PC-9 (cell line): ENCODE measurements at places on chromosomes 7 and 10.
A peak's percentile ranks its signal among the peaks of the same experiment; 100 is the strongest.

DNA sequence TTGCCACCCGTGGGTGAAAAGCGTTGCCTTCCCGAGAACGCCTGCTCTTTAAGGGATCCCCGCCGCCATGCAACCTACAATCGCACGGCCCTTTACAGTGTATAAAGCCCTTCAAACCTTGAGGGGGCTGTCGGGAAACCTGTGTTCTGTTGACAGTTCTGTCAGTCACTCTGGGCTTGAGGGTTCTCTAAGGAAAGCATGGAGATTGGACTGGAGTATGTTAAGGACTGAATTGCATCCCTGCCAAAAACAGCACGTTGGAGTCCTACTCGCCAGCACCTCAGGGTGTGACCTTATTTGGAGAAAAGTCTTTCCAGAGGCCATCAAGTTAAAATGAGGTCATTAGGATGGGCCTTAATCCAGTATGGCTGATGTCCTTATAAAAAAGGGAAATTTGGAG lies 70.6 kb downstream of the PFKFB3 start:
- no peak for DNase-seq

DNA sequence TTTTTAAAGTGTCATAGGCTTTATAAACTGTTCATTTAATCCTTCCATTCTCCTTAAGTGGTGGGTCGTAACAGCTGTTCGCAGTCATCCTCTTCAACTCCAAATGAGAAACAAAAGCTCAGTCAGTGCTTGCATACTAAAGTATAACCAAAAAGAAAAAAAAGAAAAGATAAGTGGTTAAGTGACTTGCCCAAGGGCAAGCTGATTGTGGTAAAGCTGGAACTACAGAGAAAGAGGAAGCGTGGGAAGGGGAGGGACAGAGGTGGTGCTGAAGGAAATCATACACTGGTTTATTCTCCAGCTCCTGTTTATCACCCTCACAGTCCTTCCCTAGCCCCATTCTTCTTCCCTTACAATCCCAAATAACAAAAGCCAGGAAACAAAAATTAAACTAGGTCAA lies 29.6 kb downstream of the IDE start:
- DNase-seq, result peak; percentile 14

DNA sequence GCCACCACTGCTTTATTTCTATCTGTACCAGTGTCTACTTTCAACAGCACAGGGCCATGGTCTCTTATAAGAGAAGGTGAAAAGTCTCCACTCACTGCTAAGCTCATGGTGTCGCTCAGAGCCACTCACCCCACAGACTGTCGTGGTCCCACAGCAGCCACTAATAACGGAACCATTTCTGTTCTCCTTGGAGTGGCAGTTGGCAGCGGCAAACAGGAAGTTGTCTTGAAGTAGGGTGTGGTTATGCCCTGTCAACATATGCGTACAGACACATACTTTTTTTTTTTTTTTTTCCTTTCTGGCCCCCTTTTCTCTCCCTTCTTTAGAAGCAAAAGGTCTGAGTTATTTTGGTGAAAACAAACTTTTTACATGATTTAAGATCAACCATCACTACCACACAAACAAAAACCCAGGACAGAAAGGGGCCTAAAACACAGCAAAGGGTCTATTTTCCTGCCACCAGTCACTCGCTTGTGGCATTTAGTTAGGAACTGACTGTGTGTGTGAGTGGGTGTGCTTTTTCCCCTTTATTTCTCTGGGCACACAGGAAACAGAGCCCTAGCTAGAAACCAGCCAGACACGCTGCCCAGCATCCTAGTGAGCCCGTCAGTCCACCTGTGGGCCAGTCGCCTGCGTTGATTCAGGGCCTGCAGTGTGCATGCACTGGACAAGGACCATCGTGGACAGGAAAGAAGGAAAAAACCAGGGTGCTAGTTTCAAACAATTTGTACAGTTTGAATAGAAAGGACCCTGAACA lies 96.7 kb upstream of the EFCAB10 start:
- DNase-seq, result no peak

- DNase-seq, result peak; percentile 45
Observed at GRCh38 chr7:81298951-81299666, 380.3 kb upstream of the SEMA3C start.
